ENCODE measurements at places on chromosomes 16 and 17. TPM values are rescaled to one million over a fixed set of nuclear protein-coding genes. Genes with fewer than 3 reads are reported as not detected.

Gene CCL8
- not detected for total RNA-seq

Gene WNK4
- 0.18 TPM for total RNA-seq

GRCh38 chr17:80861418-80861815, 130.2 kb upstream of the CHMP6 start:
- no peak overlapping the region for H3K27ac ChIP-seq
- no peak for DNase-seq
- H3K27me3 ChIP-seq = no peaks in the 10 kb centered on the region
- H3K4me3 ChIP-seq = no peak overlapping the region
- H3K36me3 ChIP-seq = peaks cover 12% of the 10 kb centered on the region
- peaks cover 33% of the 10 kb centered on the region for H3K4me1 ChIP-seq

GRCh38 chr17:44847586-44847985, at the start of gene HIGD1B:
Gene HIGD1B, plus strand, starts transcription at chr17:44847883. Its CDS starts 270 bp downstream, at chr17:44848153.
- no peak within 1 kb of the TSS for H3K4me3 ChIP-seq
- H3K36me3 ChIP-seq = peaks cover 12% of the 10 kb centered on the region
- DNase-seq = no peak
- no peaks in the 10 kb centered on the region for H3K27me3 ChIP-seq

DNA sequence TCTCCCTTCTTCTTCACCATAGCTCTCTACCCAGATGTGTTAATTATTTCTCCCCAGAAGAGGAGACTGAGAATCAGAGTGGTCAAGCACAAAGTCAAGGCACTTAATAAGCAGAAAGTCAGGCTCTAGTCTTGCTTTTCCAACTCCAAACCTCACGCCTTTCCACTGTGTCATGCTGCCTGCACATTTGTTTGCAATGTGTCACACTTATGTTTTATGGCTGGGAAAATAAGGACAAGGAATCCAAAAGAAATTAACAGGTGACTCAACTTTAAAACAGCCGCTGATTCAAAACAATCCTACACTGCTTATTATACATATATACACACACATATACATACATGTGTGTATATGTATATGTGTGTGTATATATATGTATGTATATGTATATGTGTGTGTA, 255.7 kb upstream of the DYNLRB2 start:
- no peak overlapping the region for H3K4me3 ChIP-seq
- DNase-seq = no peak
- H3K27me3 ChIP-seq = no peaks in the 10 kb centered on the region
- no peak overlapping the region for H3K27ac ChIP-seq
- H3K36me3 ChIP-seq = no peaks in the 10 kb centered on the region
